NCI-H1092 (cell line): ENCODE measurements at places on chromosomes 16 and 17.

- DNase-seq: no peak
These were observed 183.9 kb downstream of the HAPSTR1 start for GRCh38 chr16:9275377-9275776.

DNA sequence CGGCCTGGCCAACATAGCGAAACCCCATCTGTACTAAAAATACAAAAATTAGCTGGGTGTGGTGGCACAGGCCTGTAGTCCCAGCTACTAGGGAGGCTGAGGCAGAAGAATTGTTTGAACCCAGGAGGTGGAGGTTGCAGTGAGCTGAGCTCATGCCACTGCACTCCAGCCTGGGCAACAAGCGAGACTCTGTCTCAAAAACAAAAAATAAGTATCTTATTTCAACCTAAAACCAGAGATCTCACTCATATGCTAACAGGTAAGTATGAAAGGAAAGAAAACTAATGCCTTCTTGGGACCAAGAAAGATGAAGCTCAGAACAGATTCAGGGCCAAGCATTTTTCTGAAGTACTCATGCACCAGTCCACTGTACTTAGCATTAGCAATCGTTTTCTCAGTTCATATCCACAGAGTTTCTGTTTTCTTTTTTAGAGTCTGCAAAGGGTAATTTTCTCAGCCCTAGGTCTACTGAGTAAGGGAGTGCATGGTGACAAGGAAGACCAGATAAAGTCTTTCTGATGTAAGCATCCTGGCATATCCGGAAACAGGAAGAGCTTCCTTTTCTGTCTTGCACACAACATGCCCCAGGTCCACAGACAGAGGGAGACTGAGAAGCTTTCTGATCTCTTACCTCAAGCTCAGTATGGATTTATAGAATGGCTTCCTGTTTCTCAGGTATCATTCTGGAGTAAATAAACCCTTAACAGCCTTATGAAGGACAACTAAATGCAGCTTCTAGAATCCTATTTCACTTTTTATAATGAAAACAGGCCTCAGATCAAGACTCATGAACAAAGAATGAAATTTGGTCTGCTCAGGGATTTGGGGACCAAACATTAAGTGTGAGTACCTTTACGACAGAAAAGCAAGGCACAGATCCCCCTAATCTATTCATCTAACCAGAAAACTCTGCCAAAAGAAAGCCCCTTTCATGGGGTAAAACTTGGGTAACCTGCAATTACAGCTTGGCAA is 38.7 kb upstream of the FOXJ1 start:
- DNase-seq: no peak

DNA sequence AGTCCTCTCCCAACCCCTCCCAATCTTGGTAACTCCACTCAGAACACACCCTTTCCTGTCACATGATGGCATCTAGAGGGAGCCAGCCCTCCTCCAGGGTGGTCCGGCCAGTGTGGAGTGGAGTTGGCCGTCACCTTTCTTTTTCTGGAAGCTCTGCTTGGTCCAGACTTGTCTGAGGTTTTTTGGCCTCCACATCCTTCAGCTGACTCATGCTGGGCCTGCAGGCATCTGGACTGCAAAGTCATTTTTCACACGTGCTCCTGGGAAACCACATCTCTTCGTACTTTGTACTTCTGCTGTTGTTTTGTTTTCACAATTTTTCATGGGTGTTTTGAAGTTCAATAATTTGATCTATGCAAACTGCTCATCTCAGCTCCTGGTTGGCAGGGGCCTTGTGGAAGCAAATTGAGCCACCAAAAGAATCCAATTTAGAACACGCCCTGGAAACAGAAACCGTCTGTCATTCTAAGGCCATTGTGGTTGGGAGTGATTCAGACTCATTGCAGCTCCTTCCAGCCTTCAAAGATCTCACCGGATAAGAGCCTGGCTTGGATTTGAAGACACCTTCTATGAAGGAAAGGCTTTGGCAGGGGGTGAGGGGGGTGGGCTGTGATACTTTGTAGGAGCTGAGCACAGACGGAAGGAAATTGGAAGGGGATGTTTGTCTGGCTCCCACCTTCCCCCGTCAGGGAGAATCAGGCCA is 42.4 kb upstream of the NF1 start:
- DNase-seq: no peak

- DNase-seq: no peak
These were observed 8.5 kb upstream of the ADCY7 start for GRCh38 chr16:50257876-50258275.

- no peak for DNase-seq
These were observed 2.0 kb downstream of the TRIM47 start for GRCh38 chr17:75876190-75876937.
